Stimulated activated CD4-positive, alpha-beta T cell treated with anti-CD3 and anti-CD28 coated beads, TNF-alpha, amount 100 ng/mL, for 1 hour (primary cell): ENCODE measurements at places on chromosomes 12 and 14.

GRCh38 chr12:13839365-13840336 lies 141.8 kb downstream of the GRIN2B start:
- DNase-seq, result no peak

DNA sequence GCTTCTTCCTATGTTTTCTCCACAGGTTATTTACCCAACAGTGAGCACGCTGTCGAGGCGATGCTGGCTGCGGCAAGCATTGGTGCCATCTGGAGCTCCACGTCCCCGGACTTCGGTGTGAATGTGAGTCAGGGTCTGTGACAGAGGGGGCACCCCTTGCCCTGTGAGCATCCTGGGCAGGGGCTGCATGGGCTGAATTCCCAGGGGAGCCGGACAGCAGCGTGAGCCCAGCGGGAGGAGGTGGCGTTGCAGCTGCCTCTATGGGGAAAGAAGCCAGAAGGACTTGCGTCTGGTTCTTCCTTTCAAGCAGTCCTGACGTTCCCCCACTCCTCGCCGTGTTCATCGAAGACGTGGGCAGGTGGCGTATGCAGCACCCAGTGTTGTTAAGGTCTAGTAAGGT lies 26.2 kb downstream of the AACS start:
- no peak for DNase-seq

DNA sequence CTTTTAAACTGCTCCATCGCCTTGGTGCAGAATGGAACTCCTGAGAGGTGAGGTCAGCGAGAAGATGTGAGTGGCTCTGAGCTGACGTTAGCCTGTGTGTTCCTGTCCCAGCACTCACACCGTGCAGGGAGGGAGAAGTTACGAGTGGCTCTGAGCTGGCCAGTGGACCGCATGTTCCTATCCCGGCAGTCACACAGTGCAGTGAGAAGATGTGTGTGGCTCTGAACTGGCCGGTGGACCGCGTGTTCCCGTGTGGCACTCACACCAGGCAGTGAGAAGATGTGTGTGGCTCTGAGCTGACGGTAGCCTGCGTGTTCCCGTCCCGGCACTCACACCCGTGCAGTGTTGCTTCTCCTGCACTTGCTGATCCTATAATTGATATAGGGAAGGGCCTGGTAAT lies 59.9 kb downstream of the VCPKMT start:
- DNase-seq, result no peak

DNA sequence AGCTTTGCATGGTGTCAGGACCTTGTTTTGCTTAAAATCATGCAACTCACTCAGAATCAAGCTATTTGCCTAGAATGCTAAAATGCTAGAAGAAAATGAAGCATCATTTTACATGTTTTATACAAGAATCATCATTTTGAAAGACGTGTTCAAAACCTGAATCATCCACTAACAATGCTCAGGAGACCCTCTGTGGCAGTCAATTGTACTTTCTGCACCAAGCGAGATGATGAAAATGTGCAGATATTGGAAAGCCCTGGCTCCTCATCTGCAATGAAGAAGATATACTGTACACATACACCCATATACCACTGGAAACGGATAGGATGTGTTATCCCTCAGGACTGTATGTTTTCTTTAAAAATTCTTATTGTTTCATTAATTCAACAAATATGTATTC lies 92.7 kb downstream of the DYRK2 start:
- DNase-seq, result no peak

- no peak for DNase-seq
Measured at GRCh38 chr14:69797573-69798338, 715 bp upstream of the SLC10A1 start.

GRCh38 chr12:112947761-112948160 lies 9.5 kb downstream of the OAS3 start:
- DNase-seq, result no peak

- DNase-seq, result no peak
Measured at GRCh38 chr12:131112021-131112420, 158.3 kb downstream of the ADGRD1 start.

DNA sequence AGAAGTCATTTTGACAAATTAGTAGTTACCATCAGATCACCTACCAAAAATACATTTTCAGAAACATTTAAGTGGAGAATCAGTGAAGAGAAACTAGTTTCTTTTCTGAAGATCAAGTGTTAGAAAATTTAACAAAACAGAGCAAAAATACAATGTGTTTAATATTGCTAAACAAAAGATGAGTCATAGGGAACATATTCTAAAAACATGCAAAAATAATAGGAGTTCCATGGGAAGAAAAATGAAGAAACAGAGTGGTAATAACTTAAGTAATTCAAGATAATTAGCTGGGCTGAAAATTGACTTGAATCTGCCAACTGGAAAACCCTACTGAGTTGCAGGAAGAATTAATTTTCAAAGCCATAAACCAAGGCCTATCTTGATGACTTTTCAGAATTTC lies 111.5 kb upstream of the KITLG start:
- DNase-seq, result no peak

DNA sequence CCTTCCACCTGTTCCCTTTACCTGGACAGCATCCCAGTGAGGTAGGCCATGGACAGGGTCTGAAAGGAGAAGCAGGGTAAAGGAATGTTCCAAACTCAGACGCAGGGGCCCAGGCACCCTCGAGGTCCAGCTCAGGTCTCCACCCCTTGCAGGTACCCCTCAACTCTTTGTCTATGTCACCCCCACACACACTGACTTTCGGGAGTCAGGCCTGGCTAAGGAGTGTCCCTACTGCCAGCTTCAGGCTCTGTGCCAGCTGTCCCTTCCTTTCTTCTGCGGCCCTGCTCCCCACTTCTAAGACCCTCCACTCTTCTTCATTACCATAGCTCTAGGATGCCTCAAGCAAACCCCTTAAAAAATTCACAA lies 13.6 kb downstream of the FAIM2 start:
- no peak for DNase-seq

- DNase-seq, result no peak
Measured at GRCh38 chr12:105221583-105222283, 14.2 kb downstream of the APPL2 start.

DNA sequence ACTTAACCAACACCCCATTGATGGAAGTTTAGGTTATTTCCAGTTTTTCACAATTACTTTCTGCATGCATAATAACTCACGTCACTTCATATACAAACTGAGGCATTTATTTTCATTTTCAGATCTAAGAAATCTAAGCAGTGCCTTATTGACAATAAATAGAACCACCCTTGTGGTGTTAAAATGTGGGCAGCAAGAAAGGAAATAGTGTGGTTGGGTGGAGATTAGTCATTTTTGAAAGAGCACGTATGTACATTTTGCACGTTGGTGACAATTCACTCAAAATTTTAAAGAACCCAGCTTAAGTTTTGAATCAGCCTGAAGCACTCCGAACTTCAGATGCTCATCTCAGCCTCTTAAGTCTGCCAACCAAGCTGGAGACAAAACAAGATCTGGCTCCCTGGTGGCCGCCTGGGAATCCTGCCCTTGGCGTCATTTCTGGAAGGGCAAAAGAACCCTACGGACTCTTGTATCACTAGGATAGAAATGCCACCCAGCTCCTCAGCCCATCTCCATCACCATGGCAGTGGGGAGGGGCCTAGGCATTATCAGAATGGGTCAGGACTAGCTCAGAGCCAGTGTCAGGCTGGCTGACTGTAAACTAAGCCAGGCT lies 89.5 kb upstream of the BCL2L14 start:
- DNase-seq, result no peak

DNA sequence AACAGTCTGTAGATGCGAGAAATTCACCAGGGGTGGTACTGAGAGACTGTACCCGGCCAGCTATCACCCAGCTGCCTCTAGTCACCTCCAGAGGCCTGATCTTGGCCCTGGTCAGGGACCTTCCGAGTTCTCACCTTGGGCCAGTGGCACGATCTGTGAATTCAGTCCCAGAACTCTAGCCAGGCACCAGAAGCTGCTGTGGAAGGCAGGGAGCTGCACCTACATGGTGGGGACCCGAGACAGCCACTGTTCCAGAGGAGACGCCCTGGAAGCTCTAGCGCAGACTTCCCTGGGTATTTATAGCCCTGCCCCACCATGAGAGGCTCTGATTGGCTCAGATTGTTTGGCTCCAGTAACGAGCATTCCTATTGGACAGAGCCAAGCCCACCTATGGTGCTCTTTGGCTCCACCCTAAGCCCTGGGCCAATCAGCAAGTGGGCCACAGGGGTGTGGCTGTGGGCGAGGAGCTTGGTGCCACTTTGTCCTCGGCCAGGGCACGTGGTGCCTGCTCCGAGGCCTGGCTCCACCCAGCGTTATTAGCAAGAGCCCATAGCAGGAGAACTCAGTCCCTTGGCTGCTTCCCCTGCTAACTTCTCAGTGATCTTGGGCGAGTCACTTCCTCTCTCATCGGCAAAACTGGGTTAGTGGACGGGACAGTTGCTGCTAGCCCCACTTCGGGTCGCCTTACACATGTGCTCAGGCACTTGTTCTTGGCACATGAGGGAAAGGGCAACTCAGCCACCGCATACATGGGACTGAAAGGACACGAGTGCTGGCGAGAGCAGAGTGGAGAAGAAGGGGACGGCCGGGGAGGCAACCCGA lies 89.0 kb upstream of the BCL11B start:
- DNase-seq, result no peak
